ENCODE measurements at places on chromosomes 1 and 21.

- DNase-seq, result peak; percentile 33
Measured at GRCh38 chr1:84704872-84705417, 14.7 kb upstream of the SSX2IP start.

GRCh38 chr1:15943328-15943991 lies 32.4 kb downstream of the ZBTB17 start:
- no peak for DNase-seq

- DNase-seq, result no peak
Measured at GRCh38 chr1:206421616-206422340, 48.5 kb upstream of the IKBKE start.

GRCh38 chr1:153498746-153499145 lies 37.0 kb downstream of the S100A6 start:
- no peak for DNase-seq

GRCh38 chr1:118073648-118074435 lies 111.2 kb downstream of the SPAG17 start:
- no peak for DNase-seq

- DNase-seq, result no peak
Measured at GRCh38 chr21:37231249-37231645, 35.9 kb downstream of the VPS26C start.

DNA sequence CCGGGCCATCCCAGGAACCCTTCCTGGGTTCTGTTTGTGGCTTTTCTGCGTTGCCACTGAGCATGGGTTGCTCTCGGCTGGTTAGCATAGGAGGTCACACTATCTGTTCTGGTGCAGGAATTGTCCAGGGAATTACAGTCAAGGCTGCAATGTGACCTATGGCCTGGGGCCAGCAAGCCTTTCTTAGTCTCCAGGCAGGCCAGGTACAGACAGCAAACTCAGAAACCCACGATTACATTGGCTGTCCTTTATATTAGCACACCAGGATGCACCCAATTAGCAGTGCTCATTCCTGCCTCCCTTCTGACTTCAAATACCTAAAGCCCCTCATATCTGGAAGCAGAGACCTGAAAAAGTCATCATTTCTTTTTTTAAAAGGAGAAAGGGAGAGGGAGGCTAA lies 55.2 kb downstream of the CD247 start:
- no peak for DNase-seq

- no peak for DNase-seq
Measured at GRCh38 chr1:116769561-116769977, 15.3 kb downstream of the CD2 start.

DNA sequence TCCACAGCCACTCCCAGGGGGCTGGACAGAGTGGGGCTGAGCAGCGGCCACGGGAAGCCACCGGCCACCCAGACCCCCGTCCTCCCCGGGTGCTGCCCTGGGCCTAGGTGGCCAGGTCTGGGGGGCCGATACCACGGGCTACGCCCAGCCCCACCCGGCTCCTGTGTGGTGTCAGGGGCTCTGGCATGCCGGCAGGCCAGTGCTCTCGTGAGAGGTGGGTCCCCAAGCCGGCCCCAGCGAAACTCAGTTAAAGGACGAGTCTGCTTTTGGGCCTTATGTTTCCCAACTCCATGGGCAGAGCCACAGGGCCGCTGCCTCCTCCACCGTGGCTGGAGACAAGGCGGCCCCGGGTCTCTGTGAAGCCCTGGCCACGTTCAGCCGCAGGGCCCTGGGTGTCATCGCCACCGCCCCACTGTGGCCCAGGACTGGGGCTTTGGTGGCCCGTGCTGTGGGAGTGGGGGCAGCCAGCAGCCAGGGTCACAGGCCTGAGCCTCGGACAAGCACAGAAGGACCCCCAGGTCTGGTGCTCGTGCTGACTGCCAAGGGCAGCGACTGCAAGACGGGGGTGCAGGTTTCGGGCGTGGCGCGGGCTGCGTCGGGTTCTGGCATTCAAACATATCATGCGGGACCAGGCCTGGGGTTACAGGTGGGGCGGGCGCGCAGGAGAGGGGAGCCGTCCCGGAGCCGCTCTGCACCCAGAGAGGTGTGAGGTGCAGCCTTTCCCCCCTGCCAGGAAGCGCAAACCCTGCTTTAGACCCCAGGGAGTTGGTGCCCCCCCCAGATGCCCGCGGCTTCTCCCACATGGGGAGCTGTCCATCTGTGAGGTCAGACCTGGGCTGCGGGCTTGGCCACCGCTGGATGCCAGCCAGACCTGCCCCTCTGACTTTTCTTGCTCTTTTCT lies 11.9 kb upstream of the C1orf159 start:
- DNase-seq, result no peak
